ENCODE measurements at places on chromosomes 5 and 9.

DNA sequence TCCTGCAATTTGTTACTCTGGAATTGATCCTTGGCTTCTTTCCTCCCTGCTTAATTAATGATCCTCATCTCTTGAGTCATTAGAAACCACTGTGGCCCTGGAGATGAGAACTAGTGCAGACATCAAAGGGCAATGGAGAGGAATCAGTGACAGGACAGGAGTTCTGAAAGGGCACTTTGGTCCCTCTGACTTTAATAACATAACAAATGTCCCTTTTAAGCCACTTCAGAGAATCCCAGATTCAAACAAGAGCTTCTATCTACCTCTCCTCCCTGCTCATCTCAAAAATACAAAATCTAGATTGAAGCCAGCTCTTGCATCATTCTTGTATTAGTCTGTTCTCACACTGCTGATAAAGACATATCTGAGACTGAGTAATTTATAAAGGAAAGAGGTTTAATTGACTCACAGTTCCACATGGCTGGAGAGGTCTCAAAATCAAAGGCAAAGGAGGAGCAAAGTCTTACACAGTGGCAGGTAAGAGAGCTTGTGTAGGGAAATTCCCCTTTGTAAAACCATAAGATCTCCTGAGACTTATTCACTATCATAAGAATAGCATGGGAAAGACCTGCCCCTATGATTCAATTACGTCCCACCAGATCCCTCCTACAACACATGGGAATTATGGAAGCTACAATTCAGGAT lies 139.1 kb downstream of the PLPPR1 start:
- DNase-seq = no peak

- peak; percentile 88 for DNase-seq
These were observed 545.4 kb upstream of the TLE4 start for GRCh38 chr9:79026316-79026715.

- no peak for DNase-seq
These were observed 284.9 kb downstream of the BNC2 start for GRCh38 chr9:16585591-16585990.

GRCh38 chr5:11397549-11397948 lies 506.7 kb downstream of the CTNND2 start:
- no peak for DNase-seq

DNA sequence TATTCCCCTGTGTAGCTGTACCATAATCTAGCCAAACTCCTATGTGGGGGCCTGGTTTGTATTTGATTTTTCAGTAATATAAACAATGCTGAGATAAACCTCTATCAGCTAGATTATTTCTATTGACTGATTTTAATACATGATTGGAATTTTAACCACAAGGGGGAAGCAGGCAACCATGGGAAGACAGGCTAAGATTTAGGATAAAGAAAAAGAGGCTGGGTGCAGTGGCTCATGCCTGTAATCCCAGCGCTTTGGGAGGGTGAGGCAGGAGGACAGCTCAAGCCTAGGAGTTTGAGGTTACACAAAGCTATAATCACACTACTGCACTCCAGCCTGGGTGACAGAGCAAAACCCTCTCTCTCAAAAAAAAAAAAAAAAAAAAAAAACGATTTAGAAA lies 18.1 kb upstream of the GPX3 start:
- DNase-seq = no peak

DNA sequence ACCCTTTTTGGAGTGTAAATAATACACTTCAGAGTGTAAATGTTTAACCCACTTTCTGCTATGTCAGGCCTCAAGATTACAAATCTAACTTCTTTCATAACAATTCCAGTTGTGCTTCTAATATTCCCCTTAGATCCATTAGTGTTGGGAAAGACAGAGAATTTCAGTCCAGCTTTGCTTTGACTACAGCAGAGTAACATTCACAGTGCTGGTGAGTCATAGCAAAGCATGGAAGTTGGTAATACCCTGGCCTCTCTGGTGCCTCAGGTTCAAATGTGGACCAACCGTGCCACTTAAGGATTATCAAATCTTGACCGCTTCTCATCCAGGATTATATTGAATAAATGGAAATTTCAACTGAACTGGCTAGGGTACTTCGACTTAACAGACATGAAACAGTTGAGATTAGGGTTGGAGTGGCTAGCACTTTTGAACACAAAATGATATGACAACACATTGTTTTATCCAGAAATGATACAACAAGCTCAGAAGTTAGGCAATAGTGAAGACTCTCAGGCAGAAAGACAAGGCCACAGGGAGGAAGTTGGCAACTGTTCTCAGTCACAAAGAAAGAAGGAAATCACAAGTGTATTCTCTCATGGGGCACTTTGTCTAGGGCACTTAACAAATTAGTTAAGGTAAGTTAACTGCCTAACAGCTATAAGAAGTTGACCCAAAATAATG lies 24.4 kb upstream of the RASA1 start:
- DNase-seq = no peak

DNA sequence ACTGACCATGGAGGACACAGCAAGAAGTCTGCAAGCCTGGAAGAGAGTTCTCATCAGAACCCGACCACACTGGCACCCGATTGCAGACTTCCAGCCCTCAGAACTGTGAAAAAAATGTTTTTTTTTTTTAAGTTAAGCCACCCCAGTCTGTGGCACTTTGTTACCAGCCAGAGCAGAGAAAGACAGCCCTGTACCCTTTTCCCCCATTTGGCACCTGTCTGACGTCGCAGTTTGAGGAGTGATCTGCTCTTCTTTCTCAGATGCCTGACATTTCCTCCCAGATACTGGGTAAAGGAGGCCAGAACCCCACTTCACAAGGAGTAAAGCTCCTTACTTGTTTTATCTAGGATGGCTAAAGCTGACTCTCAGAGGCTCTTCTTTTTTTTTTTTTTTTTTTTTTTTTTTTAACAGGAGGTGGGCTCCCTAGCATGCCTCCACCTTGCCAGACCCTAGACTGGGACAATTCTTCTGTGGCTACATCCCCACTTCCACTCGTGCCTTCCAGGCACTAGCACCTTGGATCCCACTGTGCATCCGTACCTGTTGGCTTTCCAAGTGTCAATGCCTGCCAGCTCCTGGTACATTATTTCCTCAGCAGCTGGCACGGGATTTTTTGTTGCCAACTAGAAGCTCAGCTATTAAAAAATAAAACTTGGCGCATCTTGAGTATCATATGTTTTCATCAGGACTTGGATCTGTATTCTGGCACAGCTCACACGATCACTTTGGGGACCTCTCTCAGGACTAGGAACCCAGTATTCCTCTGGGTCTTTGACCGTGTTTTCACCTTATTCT lies 14.4 kb downstream of the CAMK4 start:
- DNase-seq = no peak

DNA sequence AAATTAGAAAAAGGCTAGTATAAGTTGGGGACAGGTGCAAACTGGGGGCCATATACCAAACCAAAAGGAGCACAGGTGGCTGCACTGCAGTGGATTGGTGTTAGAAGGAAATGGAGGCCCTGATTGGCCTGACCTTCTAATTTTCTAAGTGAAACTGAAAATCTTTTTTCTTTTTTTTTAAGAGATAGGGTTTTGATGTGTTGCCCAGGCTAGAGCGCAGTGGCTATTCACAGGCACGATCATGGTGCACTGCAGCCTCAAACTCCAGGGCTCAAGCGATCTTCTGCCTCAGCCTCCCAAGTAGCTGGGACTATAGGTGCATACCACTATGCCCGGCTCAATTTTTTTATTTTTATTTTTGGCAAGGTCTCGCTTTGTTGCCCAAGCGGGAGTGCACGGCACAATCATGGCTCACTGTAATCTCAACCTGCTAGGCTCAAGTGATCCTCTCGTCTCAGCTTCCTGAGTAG lies 9.8 kb upstream of the CCDC69 start:
- DNase-seq = no peak

DNA sequence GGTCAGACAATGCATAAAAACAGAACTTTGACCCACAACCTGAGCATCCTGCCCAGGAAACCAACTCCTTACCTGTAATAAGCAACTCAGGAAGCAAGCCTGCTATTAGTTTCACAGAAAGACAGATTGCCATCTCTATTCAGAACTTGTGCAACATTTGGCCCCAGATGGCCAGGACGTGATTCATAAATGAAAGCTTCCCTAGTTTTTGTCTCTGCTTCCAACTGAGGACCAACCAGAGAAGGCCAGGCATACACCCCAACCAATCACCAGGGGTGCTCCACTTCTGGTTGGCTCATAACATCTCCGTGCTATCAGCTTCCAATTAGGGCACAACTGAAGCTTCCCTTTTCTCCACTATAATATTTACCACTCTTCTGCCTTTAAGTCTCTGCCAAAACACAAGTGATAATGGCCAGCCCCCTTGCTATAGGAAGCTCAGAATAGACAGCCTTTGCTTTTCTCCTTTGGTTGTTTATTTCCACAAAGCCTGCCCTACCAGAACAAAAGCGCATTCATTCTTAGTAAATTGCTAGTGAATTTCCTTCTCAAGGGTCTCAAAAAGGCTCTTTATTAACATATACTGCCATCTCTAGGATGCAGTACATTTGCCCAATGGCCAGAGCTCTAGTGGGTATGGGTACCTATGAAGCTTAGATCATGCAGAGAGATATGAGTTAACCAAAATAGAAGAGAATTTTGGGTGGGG lies 289.7 kb upstream of the DAP start:
- DNase-seq = no peak

GRCh38 chr5:153096381-153096780 lies 394.1 kb upstream of the GRIA1 start:
- DNase-seq = no peak

DNA sequence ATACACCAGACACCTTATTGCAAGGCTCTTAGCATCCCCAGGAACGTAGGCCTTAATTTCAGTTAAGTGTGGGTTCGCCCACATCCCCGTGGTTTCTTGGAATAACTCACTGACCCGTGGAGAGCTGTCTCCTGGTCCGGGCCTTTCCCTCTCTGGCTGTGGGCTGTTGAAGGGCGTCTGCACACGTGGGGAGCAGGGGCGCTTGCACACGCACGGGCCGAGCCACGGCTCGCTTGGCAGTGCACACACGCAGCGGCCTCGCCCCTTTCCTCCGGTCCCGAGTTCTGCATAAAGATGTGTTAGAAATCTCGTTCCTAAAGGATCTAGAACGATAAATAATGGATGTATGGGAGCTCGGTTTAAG lies 141.9 kb downstream of the PBX3 start:
- peak; percentile 50 for DNase-seq

- no peak for DNase-seq
These were observed 105.1 kb downstream of the PHF2 start for GRCh38 chr9:93681269-93682154.

DNA sequence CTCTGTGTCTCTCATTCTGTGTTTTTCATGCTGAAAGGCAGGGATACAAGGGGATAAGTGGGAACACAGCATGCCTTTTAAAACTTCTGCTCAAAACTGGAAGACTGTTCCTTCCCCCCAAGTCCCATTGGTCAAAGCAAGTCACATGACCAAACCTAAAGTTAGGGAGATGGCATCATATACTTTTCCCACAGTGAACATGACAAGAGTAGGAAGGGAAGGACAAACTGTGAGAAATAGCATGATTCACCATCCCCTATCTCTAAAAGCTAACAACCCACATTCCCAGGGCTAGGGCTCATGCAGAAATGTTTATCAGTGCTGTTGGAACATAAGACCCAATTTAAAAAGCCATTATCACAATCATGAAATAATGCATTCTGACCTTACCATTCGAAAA lies 24.2 kb upstream of the SHISAL2B start:
- DNase-seq = no peak

GRCh38 chr5:143644727-143645126 lies 167.2 kb upstream of the HMHB1 start:
- no peak for DNase-seq

DNA sequence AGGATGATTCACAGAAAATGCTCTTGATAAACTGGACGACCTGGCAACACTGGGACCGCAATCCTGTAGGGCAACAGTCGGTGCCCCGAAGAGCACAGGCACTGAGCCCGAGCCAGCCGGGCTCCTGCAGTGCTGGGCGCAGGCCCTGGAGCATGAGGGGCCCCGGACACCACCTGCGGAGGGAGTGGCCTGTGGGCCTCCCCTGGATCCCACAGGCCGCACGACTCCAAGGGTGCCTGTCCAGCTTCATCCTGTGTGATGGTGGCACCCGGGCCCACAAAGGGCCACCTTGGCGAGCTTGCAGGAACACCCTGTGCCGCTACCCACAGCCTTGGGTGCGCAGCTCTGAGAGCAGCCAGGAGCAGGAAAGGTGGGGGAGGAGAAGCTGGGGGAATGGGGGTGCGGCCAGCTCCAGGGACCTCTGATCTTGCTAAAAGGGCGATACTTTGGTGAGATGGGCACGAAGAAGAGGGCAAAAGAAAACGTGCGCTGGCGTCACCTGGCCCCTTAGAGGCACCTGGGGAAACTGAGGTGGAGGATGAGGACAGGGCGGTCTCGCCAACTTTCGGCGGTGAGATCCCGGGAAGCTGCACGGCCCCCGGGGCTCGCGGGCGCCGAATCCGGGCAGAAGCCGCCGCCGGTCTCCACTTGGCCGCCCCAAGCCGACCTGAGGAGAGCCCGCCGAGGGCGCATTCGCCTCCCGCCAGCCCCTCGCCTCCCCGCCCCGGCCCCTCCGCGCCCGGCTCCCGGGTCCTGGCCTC lies 722 bp downstream of the TBC1D9B start:
- no peak for DNase-seq

GRCh38 chr9:92631452-92632343 lies 38.2 kb downstream of the IPPK start:
- DNase-seq = no peak

GRCh38 chr5:150486402-150487198 lies 21.3 kb upstream of the NDST1 start:
- peak; percentile 40 for DNase-seq

DNA sequence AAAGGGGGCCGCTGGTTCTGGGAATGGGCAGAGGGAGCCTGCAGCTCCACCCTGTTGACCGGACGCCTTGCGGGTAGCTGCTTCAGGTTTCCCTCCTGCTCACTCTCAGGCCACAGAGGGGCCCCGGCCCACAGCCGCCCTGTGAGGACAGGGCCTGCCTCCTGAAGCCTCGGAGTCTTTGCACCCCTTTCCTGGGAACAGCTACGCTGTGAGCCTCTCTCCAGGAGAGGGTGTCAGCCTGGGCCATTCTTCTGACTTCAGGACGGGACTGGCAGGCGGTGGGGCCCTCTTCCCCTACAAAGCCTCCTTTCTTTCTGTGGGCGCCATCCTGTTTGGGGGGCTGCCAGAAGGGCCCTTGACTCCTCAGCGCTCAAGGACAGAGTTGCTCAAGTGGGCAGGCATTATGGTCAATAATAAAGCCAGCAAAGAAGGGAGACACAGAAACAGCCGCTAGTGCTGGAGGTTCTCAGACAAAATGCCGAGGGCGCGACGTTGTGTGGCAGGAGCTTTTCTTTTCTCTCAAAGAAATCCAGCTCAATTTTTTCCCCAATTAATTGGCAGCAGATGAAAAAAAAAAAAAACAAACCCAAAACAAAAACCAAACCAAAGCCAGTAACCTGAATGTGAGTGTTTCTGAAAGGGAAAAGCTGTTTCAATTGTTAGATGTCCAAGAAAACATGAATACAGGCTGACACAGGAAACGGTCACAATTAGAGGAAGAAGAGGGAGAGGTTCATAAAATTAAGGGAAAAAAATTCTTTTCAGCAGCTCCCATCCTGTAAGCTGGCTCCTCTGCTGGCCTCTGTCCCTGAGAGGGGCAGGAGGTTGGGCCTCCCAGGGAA lies 12.8 kb upstream of the SLC25A51 start:
- DNase-seq = no peak

- no peak for DNase-seq
These were observed 73.6 kb upstream of the MAMDC2 start for GRCh38 chr9:69970001-69970533.
